ENCODE measurements at places on chromosomes 5 and 9. TPM values are rescaled to one million over a fixed set of nuclear protein-coding genes. Genes with fewer than 3 reads are reported as not detected.
A peak's percentile ranks its signal among the peaks of the same experiment; 100 is the strongest.

GRCh38 chr5:83530193-83530592 lies 58.6 kb downstream of the VCAN start:
- H3K27me3 ChIP-seq: peaks cover 37% of the 10 kb centered on the region
- no peak overlapping the region for H3K4me3 ChIP-seq
- H3K27ac ChIP-seq: no peak overlapping the region
- DNase-seq: no peak
- H3K4me1 ChIP-seq: peaks cover 4% of the 10 kb centered on the region
- no peaks in the 10 kb centered on the region for H3K36me3 ChIP-seq

DNA sequence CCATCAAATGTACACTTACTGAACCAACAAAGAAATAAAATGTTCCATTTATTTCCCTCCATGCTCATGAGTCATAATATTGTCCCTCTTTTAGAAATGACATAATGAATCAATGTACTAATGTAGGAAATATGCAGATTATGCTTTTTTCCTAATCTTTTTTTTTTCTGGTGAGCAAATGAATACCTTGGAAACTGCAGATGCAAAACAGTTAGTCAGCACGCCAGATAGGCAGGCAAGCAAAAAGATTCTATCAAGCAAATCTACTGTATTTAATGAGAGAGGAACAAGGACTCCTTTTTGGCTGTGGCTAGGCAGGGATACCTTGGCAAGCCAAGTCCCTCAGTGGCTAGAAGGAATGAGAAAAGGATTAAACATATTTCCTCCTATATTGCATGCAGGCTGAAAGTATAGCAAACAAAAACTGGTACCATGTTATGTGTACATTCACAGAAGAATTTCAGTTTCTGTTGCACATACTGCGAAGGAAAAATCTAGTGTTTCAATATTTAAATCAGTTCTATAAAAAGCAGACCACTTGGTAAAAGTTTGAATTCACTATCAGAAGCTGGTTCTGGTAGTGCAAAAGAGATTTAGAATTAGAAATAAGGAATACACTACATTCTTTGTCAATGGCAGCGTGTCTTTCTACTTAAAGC lies 605.4 kb downstream of the TLE1 start:
- no peak overlapping the region for H3K4me3 ChIP-seq
- no peak for DNase-seq
- H3K27me3 ChIP-seq: no peaks in the 10 kb centered on the region
- H3K27ac ChIP-seq: no peak overlapping the region
- H3K36me3 ChIP-seq: no peaks in the 10 kb centered on the region
- no peaks in the 10 kb centered on the region for H3K4me1 ChIP-seq

CTNND2 gene
- total RNA-seq: 0.94 TPM

SLC6A3 gene
- not detected for total RNA-seq

CARTPT gene
- not detected for total RNA-seq

DNA sequence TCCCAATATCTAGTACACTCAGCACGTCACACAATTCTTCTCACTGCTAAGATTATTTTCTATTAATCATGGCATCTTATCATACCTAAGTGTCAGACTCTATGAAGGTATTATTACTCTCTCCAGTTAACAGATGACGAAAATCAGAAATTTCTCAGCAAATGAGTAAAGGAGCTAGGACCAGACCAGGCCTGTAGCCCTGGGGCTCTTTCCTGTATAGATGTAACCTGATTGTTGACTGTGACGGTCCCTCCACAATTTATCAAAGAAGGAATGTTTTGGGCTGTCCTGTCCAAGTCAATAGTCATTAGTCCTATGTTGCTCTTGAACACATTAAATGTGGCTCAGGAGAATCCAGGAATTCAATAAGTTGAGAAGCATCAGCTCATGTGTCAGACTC lies 106.2 kb downstream of the ST8SIA4 start:
- no peak overlapping the region for H3K27ac ChIP-seq
- no peak for DNase-seq
- no peaks in the 10 kb centered on the region for H3K4me1 ChIP-seq
- peaks cover 2% of the 10 kb centered on the region for H3K36me3 ChIP-seq
- H3K27me3 ChIP-seq: no peaks in the 10 kb centered on the region
- H3K4me3 ChIP-seq: no peak overlapping the region

GRCh38 chr5:96997265-96997859 lies 61.5 kb downstream of the LNPEP start:
- peaks cover 13% of the 10 kb centered on the region for H3K36me3 ChIP-seq
- peaks cover 20% of the 10 kb centered on the region for H3K4me1 ChIP-seq
- no peak for DNase-seq
- H3K4me3 ChIP-seq: no peak overlapping the region
- H3K27ac ChIP-seq: no peak overlapping the region
- H3K27me3 ChIP-seq: no peaks in the 10 kb centered on the region

RNF183 gene
- total RNA-seq: not detected

DNA sequence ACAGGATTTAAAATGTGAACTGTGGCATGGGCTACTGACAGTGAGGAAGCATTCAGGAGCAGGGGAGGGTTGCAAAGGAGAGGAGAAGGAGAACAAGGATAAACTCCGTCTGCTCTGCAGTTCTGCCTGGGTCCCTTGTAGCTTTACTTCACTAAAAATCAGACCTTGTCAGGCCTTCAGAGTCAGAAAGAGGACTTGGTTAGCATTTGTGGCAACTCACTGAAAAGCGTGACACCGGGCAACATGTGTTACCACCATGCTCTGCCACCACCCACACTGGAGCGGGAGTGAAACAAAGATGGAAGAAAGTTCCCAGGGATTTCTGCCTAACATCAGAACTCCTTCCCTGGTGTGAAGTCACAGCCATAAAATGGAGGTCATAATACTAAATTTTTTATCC lies 19.3 kb downstream of the FYB1 start:
- peaks cover 40% of the 10 kb centered on the region for H3K4me1 ChIP-seq
- no peaks in the 10 kb centered on the region for H3K27me3 ChIP-seq
- DNase-seq: no peak
- peak overlapping the region; percentile 98 for H3K4me3 ChIP-seq
- H3K36me3 ChIP-seq: peaks cover 21% of the 10 kb centered on the region

GRCh38 chr9:13113216-13113615 lies 166.3 kb downstream of the MPDZ start:
- no peak overlapping the region for H3K4me3 ChIP-seq
- H3K27ac ChIP-seq: no peak overlapping the region
- no peaks in the 10 kb centered on the region for H3K36me3 ChIP-seq

Data from T-helper 17 cell (primary cell).